ENCODE measurements at places on chromosomes 13 and 19.

GRCh38 chr19:35533201-35533821 is at the start of gene GAPDHS:
GAPDHS (plus strand) TSS chr19:35533456; CDS start chr19:35533528, 72 bp downstream.
- H3K27me3 ChIP-seq = peaks cover 2% of the 10 kb centered on the region
- H3K4me1 ChIP-seq = no peaks in the 10 kb centered on the region
- no peak within 1 kb of the TSS for H3K4me3 ChIP-seq
- peak; percentile 10 for DNase-seq
- no peak within 1 kb of the TSS for H3K27ac ChIP-seq

- no peaks in the 10 kb centered on the region for H3K27me3 ChIP-seq
- DNase-seq = no peak
- H3K27ac ChIP-seq = no peak overlapping the region
- no peak overlapping the region for H3K4me3 ChIP-seq
- peaks cover 3% of the 10 kb centered on the region for H3K4me1 ChIP-seq
- no peaks in the 10 kb centered on the region for H3K36me3 ChIP-seq
These were observed 920.0 kb downstream of the UQCRFS1 start for GRCh38 chr19:28292822-28293500.

DNA sequence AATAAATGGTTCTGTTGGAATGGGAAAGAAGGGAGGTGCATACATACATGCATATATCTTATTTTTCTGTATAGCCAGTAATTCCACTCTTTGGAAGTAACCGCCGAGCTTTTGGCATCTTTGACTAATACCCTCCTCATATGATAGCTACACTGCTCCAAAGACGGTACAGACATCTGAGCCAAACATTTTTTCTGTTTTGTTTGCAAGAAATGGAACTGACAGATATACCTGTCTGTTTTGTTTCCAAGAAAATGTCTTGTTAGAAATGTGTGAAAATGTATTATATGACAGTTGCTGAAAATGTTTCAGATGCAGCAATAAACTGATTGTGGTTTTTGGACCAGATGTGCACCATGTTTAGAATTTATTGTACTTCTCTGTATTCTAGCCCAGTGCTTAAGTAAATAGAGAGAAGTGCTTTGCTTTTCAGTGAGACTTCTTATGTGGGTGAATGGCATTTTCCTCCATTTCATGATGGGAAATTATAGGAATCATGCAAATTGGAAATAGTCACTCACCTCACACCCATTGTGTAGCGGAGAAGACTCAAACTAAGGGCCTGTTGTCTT is 396.9 kb downstream of the KCNRG start:
- no peaks in the 10 kb centered on the region for H3K36me3 ChIP-seq
- DNase-seq = no peak
- H3K27ac ChIP-seq = peak overlapping the region; percentile 76
- peaks cover 6% of the 10 kb centered on the region for H3K4me1 ChIP-seq
- no peak overlapping the region for H3K4me3 ChIP-seq
- no peaks in the 10 kb centered on the region for H3K27me3 ChIP-seq

- H3K27me3 ChIP-seq = no peaks in the 10 kb centered on the region
- no peak for DNase-seq
These were observed 412.8 kb downstream of the SLITRK6 start for GRCh38 chr13:85386424-85386823.

DNA sequence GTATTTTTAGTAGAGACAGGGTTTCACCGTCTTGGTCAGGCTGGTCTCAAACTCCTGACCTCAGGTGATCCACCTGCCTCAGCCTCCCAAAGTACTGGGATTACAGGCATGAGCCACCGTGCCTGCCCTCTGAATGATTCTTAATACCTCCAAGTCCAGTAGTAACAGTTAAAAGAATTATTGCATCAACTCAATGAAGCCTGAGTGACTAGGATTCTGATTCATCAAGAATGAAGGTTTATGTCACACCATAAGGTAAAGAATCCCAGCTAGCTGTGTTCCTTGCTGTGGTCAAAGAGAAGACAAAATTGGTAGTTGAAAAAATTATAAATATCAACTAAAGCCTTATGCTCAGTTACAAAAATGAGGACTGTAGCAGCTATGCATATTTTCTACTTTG is 81.2 kb upstream of the ABCC4 start:
- no peak overlapping the region for H3K27ac ChIP-seq
- no peaks in the 10 kb centered on the region for H3K27me3 ChIP-seq
- H3K4me3 ChIP-seq = no peak overlapping the region

All from trophoblast cell (in vitro differentiated cells and primary cell).